ENCODE measurements at places on chromosomes 11 and 22.
A peak's percentile ranks its signal among the peaks of the same experiment; 100 is the strongest.

- no peak for DNase-seq
Observed at GRCh38 chr11:4049006-4049405, 45.6 kb upstream of the RRM1 start.

GRCh38 chr11:114290503-114291235, 5.5 kb upstream of the NNMT start:
- no peak for DNase-seq

- DNase-seq: no peak
Observed at GRCh38 chr11:75261902-75262361, 21.4 kb downstream of the TPBGL start.

DNA sequence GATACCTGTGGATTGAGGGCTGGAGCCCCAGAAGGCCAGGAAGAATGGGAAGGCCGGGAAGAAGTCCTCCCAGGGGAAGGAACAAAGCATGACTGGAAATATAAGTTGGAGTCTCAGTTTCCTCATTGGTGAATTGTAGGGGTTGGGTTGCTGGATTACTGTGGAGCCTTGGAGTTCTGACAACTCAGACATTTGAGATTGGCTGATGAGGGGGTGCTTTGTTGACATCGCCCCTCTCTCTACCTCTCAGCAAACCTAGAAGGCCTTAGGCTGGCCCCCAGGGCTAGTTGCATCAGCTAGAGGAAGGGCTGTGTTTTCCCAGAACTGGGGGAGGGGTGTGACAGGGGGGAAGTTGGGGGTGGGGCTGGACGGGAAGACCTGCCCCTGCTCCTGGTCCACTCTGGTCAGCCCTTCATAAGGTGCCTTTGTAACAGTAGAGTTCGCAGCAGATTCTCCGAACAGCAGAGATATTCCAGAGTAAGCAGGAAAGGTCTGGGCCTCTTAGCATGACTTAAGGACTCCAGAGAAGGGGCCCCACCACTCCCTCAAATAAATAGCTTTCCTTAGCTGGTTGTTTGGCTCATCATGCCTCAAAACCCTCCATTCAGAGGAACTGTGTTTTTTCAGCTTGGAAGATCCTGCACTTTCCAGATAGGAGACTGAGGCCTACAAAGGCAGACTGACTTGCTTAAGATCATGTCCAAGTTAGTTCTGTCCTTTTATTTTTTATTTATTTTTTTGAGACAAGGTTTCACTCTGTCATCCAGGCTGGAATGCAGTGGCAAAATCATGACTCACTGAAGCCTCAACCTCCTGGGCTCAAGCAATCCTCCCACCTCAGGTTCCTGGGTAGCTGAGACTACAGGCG, 12.5 kb upstream of the THRSP start:
- DNase-seq: peak; percentile 33

DNA sequence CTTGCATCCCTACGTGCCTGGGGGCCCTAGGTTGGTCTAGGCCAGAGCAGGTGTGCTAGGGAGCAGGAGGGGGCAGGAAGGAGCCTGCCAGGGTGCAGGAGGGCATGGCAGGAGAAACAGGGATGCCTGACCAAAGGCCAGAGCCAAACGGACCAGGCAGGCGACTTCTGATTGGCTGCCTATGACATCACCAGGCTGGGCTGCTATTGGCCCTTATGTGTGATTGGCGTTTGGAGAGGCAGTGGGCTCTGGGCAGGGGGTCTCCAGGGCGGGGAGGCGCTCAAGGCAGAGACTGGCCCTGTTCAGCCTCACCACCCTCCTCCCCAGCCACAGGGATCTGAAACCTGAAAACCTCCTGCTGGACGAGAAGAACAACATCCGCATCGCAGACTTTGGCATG, 44.4 kb downstream of the MOB2 start:
- no peak for DNase-seq

GRCh38 chr22:17710023-17710422, 64.2 kb downstream of the BID start:
- DNase-seq: no peak

GRCh38 chr11:94315664-94316063, 11.3 kb downstream of the IZUMO1R start:
- DNase-seq: no peak

GRCh38 chr11:11468954-11469353, 115.9 kb upstream of the CSNK2A3 start:
- DNase-seq: no peak

Measured in SW480 (cell line).